Heart left ventricle (tissue), 16 donors: ENCODE measurements at places on chromosomes 4 and X. TPM values are rescaled to one million over a fixed set of nuclear protein-coding genes. Genes with fewer than 3 reads are reported as not detected.

- no peak overlapping the region for H3K4me3 ChIP-seq
- H3K36me3 ChIP-seq: no peaks in the 10 kb centered on the region
- DNase-seq: no peak
- no peaks in the 10 kb centered on the region for H3K27me3 ChIP-seq
Observed at GRCh38 chr4:14719053-14719452, 283.2 kb upstream of the CPEB2 start.

- no peak overlapping the region for H3K27ac ChIP-seq
- H3K4me3 ChIP-seq: no peak overlapping the region
- no peaks in the 10 kb centered on the region for H3K36me3 ChIP-seq
- no peaks in the 10 kb centered on the region for H3K4me1 ChIP-seq
Observed at GRCh38 chrX:38437093-38437492, 84.7 kb downstream of the OTC start.

- H3K4me1 ChIP-seq: no peaks in the 10 kb centered on the region
- H3K27ac ChIP-seq: no peak overlapping the region
- no peaks in the 10 kb centered on the region for H3K27me3 ChIP-seq
- H3K36me3 ChIP-seq: no peaks in the 10 kb centered on the region
Observed at GRCh38 chr4:15352524-15352923, 75.3 kb upstream of the C1QTNF7 start.

The SGMS2 gene
- total RNA-seq: 19.2 TPM
